ENCODE measurements at places on chromosomes 5 and 9.

GRCh38 chr5:179406031-179406961 is 61.0 kb upstream of the ADAMTS2 start:
- DNase-seq, result no peak

DNA sequence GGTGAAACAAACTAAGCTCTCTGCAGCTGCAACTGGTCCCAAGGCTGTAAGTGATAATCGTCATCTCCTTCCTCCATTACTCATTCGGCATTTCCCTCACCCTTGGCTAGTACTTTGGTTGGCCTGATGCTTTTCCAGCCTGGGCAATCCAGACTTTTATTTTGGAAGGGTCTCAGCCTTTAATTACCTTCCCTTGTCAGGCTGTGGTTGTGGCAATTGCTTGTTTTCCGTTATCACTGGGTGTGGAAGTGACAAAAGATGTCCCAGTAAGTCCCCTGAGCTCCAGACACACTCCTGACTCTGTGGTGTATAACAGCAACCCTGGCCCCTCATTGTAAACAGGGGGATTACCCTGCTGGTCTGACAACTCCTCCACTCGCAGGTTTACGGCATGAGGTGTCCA is 6.3 kb upstream of the FAF2 start:
- no peak for DNase-seq

GRCh38 chr5:175738602-175739133 is 80.8 kb downstream of the HRH2 start:
- no peak for DNase-seq

DNA sequence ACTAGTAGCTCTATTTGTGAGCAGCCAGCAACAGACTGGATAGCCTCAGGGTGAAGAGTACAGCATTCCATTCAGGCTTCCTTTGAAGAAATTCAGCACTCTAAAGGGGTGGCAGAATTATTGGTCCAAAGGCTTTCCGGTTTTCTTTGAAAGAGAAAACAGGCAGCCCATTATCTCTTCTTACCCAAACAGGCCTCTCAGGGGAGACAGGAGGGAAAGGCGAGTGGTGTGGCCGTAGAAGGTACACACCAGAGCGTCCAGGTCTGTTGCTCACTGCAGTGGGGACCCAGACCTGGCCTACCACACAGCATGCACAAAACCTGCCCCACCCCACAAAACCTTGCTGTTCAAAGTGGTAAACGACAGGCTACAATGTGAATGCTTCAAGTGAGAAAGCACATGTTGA is 83.3 kb downstream of the ZNF608 start:
- DNase-seq, result no peak

DNA sequence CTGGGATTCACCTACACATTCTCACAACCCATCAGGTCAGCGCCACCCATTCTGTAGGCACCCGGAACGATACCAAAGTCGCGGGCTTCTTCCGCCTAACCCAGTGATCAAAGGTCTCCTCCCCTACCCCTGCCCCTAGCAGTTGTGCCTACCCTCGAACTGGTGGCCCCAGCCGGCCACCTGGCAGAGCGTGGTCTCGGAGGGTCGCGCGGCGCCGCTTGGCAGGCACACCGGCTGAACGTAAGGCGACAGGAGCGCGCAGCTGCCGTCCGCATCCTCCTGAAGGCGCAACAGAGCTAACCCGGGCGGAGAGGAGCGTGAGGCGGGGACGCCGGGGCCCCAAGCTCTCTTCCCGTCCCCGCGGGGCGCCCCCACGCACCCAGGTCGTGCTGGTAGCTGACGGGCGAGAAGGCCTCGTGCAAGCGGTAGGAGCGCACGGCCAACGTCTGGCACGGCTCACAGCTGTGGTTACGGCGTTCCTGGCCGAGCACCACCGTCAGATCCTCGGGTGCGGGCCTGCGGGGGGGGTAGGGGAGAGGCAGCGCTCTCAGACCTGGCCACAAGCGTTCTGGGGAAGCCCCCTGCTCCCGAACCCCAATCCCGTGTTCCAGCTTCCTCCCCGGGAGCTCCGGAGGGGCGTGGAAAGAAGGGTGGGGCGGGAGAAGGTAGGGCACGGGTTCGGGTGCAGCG is 2.8 kb upstream of the PFN3 start:
- peak; percentile 49 for DNase-seq

DNA sequence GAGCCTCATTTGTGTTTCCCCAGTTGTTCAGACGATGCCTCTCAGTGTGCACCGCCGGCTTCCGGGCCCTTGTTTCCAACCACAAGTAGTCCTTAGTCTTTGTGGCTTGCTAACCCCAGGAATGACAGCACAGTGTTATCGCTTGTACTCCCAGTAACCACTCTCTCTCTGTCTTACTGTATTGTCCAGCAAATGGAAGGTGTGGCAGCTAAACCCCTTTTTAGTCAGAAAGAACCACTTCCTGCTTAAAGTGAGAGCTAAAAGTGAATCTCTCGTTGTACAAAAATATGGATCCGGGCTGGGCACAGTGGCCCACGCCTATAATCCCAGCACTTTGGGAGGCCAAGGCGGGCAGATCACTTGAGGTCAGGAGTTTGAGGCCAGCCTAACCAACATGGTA is 61.3 kb downstream of the ENC1 start:
- peak; percentile 53 for DNase-seq

- DNase-seq, result no peak
Observed at GRCh38 chr9:16867576-16868311, 2.7 kb downstream of the BNC2 start.

- DNase-seq, result peak; percentile 53
Observed at GRCh38 chr9:131668439-131669268, 71.2 kb downstream of the RAPGEF1 start.

GRCh38 chr9:6764523-6764922 is 6.8 kb downstream of the KDM4C start:
- no peak for DNase-seq

DNA sequence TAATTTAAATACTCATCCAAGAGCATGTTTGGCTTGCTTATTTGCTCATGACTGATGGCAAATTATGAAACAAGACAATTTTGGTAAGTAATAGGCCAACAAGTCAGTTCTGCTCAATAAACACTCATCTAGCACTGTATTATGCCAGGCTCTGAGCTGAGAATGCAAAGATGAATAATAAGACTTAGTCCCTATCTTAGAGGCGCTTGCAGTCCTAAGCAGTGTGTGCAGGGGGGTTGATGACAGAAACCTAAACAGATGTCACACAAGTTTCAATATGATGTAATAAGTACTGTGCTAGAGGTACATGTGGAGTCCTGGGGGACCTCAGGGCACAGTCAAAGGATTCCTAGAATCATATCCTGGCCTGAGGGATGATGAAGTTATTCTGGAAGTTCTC is 287.6 kb upstream of the ADRA1B start:
- no peak for DNase-seq

GRCh38 chr5:148972974-148973374 is 89.9 kb downstream of the SH3TC2 start:
- no peak for DNase-seq

- no peak for DNase-seq
Observed at GRCh38 chr5:14342306-14342705, 199.2 kb downstream of the TRIO start.

- DNase-seq, result no peak
Observed at GRCh38 chr5:15719784-15720183, 219.8 kb downstream of the FBXL7 start.

GRCh38 chr5:176418251-176418650 is 1.9 kb upstream of the CLTB start:
- DNase-seq, result no peak

- DNase-seq, result no peak
Observed at GRCh38 chr5:36305571-36306326, 4.0 kb upstream of the RANBP3L start.

DNA sequence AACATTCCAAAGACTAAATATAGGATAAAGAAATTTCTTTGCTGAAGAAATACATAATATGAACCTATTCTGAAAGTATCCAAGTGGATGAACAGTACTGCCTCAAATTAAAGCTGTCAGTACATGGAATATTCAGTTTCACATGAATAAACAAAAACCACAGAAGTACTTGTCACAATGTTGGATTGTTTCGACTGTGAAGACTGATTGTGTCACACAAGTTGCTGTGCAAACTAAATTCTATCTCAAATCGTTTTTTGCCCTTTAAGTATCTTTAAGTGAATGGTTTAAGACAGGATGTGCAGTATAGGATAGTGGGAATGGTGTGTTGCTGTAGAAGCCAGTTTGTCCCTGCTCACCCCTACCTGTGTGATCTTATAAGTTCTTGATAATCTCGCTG is 137.4 kb upstream of the OTULINL start:
- no peak for DNase-seq

DNA sequence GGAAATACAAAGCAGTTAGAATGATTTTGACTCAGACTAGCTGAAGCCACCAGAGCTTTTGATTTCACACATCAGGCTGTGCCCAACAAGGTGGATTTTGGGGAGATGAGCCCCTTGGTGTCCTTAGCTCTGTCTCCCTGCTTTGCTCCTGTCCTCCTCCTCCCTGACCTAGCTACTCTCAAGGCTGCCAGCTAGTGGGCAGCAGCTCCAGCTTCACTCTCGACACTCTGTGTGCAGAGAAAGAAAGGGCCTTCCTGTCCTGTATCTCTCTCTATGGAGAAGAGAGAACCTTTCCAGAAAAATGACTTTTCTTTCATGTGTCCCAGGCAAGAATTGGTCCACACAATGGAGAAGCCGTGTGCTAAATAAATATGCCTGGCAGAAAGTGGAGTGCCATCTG is 446.2 kb downstream of the SEMA5A start:
- no peak for DNase-seq

GRCh38 chr9:21580636-21581378 is 98.7 kb upstream of the IFNE start:
- DNase-seq, result no peak

DNA sequence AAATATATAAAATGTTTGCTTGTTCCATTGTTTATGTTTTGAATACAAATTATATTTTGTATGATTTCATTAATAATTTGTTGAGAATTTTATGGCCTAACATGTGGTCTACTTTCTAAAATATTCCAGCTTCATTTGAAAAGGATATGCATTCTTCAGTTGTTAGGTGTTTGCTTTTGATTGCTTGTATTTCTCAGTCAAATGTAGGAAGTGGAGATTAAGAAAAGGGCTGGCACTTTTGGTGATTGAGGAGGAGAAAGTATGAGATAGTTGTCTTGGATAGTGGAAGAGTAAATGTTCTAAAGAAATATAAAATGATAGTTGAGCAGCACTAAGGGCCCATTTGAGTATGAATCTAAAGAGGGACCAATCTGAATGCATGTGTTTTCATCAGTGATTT is 23.1 kb downstream of the JAK2 start:
- no peak for DNase-seq

DNA sequence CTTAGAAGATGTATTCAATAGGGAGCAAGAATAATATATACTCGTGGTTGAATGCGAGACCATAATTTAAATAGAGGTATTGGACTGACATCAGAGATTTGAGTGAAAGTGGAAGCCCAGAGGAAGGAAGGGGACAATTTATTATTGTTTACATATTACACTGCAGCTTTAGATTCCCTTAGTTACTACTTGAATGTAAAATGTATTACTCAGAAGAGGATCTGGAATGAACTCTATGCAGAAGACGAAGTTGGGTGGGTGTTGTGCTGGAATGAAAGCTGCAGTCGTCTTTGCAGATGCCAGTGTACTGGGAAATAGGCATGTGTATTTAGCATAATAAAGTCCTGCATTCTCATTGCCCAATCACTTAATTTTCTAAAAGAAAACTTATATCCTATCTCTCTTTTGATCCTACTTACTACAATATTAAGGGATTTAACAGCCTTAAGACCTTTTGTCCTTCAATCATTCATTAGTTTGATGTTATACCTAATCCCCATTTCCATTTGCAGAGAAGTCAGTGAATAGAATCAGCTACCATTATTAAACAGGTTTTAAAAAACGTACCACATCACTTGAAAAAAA is 570.7 kb upstream of the WWC1 start:
- DNase-seq, result no peak

GRCh38 chr9:72300873-72301272 is 64.1 kb downstream of the ZFAND5 start:
- no peak for DNase-seq

DNA sequence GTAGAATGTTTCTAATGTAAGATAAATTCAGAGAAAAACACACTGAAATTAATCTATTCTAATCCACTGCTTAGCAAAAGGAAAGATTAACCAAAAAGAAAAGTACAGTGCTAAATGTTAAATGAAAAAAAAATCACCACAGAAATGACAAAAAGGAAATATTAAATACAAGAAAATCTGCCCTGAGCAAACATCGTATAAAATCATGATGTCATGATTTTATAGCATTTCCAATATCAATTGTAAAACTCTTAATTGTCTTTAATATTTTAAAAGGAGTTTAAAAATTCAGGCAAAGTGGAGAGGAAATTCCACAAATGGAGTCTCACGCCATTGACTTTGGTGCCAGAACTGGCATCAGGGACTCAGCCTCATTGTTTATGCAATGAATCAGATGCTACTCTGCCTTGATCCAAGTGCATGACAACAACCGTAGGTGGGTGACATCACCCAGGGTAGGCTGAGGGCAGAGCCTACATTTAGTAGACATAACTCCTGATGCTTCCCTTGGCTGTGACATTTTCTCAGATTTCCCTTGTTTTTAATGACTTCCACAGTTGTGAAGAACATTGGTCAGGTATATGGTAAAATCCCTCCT is 696.8 kb downstream of the SEMA5A start:
- DNase-seq, result no peak

- DNase-seq, result no peak
Observed at GRCh38 chr5:117615226-117615625, 1040.6 kb upstream of the SEMA6A start.

- DNase-seq, result no peak
Observed at GRCh38 chr5:14068136-14068535, 75.0 kb upstream of the TRIO start.

- DNase-seq, result no peak
Observed at GRCh38 chr5:73149540-73149939, 23.5 kb upstream of the TMEM174 start.

GRCh38 chr5:32539981-32540845 is 45.1 kb upstream of the SUB1 start:
- DNase-seq, result no peak

- DNase-seq, result no peak
Observed at GRCh38 chr5:131649161-131649560, 14.1 kb upstream of the RAPGEF6 start.

DNA sequence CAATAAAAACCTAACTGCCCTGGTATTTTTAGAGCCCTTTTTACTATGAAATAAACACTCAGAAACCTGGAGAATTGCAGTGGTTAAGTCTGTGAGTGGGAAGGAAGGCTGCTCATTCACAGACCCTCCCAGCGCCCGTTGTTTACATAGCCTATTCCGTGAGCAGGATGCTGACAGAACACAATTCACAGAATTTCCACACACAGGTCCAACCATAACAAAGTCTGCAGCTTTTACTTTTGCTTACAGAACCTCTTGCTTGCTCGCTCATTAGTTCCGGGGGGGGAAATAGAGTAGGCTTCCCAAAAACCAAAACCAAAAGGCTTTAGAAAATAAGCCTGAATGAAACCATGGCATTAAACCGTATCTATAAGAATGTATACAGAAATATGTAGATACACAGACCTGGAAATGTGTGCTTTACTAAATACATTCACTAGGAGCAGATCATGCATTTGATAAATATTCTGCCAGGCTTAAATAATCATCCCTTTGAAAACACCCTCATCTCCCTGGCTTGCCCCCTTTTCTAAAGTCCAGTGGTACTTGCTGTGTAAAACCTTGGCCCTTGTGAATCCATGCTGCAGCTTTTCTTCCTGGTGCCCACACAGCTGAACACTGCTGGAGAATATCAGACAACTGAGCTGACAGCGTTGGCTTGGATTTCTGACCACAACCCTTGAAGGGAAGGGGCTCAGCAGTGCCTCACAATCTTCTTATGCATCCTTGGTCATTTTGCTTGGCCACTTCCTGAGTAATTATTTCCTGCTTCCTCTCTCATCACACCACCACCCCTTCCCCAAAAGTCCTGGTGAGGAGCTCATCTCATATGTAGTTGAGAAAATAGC is 128.0 kb downstream of the FANCC start:
- no peak for DNase-seq

Measured in central memory CD8-positive, alpha-beta T cell (primary cell).